ENCODE measurements at places on chromosomes 1 and 21.

GRCh38 chr21:44065428-44065827, 41.8 kb upstream of the PWP2 start:
- no peak for DNase-seq

DNA sequence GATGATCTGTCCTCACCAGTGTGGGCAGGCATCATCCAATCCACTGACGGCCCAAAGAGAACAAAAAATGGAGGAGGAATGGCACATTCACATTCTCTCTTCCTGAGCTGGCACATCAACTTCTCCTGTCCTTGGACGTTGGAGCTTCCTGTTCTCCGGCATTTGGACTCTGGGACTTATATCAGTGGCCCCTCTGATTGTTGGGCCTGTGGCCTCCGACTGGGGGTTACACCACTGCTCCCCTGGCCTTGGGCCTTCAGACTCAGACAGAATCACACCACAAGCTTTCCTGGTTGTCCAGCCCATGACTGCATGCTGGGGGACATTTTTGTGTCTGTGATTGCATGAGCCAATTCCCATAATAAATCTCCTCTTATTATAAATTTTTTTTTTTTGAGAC, 20.1 kb downstream of the IFNLR1 start:
- DNase-seq: no peak

- no peak for DNase-seq
Measured at GRCh38 chr1:84291882-84292655, 9.4 kb upstream of the SAMD13 start.

DNA sequence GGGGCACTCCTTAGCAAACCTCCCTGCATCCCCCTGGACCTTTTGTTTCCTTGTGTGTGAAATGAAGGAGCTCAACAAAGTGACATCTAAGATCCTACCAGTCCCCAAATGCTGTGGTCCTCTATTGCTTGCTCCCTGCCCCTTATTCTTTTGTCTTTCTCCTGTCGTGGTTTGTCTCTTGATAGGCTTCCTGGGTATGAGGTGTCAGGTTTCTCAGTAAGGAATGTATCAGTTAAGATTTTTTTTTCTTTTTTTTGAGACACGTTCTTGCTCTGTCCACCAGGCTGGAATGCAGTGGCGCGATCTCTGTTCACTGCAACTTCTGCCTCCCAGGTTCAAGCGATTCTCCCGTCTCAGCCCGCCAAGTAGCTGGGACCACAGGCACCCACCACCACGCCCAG, 16.8 kb downstream of the CNIH3 start:
- DNase-seq: no peak

DNA sequence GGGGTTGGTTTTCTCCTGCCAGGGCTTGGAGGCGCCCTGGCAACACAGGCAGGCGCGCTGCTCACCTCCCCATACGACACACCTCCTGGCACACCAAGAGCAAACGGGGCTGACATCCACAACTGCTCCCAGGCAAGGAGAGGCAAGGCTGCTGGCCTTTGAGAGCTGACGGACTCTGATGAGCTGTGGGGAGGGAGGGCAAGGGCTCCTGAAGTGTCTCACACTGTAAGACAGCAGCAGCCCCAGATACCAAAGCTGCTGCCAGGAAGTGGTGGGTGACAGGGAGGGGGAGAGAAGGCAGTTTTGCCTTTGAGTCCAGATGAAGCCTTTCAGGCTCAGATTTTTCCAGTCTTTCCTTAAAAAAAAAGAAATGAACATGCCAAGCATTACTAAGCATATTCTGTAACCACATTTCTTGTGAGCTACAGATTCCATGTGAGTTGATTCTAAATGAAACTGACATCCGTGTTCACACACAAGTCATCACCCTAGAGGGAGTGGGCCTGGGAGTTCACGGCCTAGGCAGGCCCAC, 24.3 kb downstream of the PGBD5 start:
- no peak for DNase-seq

DNA sequence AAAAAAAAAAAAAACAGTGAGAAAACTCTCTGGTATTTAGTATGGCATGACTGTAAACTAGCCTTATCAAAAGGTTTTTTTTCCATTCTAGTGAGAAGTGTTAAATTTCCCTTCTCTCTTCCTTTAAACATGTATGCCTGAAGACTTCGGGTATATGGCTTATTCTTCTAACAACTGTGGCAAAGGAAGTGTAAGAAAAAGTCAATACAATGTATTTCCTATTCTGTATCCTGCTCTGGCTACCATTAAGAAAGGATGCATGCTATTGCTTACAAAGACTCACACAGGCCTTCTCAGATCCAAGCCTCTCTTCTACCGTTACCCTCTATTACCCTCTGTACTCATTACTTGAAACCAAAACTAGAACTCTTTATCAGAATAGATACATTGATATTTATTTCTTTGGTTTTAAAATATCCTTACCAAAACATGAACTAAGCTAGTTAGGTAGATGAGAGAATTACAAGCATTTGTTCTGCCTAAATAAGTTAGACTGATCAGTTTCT, 8.4 kb downstream of the CEPT1 start:
- DNase-seq: no peak

DNA sequence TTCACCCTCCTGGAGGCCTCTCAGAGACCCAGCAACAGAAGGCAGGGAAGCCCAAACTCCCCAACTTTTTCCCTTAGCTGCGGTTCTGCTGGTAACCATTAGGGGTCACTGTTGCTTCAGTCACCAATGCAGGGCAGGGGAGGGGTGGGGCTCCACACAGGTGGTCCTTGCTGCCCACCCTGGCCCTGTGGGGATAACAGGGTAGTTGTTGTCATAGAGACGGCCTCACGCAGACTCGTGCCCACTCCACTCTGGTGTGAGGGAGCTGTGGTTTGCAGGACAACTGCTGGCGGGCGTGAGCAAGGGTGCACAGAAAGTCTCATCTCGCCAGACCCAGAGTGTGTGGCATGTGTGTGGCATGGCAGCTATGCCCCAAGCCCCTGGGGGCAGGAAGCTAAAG, 19.9 kb downstream of the INSRR start:
- DNase-seq: peak; percentile 27

DNA sequence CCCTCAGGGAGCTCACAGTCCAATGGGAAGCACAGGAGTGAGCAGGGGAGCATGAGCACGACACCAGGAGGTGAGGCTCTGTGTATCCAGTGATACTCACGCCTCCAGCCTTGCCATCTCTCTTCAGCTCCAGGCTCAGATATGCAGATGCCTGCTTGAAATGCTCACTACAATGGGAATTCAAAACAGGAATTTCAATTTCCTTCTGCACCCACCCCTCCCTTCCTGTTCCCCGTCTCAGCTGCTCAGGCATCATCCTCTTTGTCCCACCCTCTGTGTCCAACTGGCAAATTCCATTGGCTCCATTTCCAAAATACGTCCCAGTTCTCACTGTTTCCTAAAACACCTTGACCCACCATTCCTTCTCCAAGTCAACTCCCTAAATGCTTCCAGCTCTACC, 58.9 kb downstream of the FBXO2 start:
- DNase-seq: no peak

DNA sequence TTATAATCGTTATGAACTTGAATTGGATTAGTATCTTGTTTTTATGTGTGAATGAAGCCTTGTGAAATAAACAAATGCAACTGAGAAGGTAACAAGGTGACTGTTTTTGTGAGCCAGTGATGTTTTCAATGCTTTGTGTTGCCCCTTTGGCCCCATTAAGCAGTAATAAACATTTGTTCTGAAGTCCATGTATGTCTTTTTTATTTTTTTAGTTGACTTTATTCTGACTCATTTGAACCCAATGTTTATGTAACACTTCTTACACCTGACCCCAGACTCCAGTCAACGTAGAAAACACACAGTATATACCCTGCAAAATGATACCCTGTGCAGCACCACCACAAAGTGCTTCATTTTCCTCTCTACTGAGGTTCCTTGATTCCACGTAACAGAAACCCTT, 4.6 kb upstream of the CACYBP start:
- no peak for DNase-seq

GRCh38 chr1:189530162-189530561, 947.5 kb downstream of the BRINP3 start:
- no peak for DNase-seq

- no peak for DNase-seq
Measured at GRCh38 chr1:162036163-162036562, 12.5 kb upstream of the OLFML2B start.

DNA sequence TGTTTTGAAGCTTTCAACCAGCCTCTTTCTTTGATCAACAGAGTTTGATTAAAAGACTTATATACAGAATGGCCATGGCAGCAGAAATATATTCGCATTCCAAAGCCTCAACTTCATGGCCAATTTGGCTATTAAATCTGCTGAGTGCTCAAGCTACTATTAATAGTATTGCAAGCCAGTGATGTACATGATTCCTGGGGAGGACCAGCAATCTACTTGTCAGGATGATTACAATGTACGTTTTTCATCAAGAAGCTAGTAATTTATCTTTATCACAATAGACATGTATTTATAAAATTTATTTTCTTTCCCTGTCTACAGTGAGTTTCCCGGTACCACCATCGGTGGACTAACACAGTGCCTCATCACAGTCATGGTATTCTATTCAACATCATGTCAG, 515.5 kb downstream of the AMY1C start:
- no peak for DNase-seq

DNA sequence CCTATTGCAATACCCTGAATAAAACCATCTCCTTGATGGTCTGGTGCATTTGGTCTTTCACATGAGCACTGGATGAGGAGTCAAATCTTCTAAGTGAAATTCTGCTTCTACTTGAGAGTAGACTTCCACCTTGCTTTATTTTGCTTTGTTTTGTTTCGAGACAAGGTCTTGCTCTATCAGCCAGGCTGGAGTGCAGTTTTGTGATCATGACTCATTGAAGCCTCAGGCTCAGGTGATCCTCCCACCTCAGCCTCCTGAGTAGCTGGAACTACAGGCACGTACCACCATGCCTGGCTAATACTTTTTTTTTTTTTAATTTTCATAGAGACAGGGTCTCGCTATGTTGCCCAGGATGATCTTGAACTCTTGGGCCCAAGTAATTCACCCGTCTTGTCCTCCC, 65.8 kb upstream of the F3 start:
- DNase-seq: no peak

DNA sequence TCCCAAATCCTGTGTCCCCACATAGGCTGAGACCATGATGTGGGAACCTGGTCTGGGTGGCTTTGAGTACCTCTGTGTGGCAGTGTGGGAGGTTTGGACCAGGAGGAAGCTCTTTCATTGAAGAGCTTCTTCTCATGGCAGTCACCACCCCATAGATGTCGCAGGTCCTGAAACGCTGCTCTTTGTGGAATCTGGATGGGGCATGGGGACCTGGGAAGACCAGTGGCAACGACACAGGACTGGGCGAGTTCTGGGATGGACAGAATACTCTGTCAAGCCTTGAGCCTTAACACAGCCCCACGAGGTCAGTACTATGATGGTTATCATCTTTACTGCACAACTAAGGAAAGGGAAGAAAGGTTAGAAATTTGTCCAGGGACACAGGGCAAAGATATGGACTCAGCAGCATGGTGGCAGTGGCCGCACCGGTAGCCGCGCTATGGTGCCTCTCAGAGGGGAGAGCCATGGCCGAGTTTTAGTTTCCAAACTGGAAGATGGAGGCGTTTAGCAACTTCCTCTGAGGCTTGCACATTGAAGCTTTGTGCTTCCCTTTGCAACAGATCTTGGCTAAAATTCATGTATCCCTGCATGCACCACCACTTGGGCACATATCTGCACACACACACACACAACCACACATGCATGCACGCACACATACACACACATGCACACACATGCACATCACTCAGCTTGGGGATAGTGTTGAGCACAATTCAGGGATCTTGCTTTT, 117.7 kb upstream of the C1orf174 start:
- no peak for DNase-seq

DNA sequence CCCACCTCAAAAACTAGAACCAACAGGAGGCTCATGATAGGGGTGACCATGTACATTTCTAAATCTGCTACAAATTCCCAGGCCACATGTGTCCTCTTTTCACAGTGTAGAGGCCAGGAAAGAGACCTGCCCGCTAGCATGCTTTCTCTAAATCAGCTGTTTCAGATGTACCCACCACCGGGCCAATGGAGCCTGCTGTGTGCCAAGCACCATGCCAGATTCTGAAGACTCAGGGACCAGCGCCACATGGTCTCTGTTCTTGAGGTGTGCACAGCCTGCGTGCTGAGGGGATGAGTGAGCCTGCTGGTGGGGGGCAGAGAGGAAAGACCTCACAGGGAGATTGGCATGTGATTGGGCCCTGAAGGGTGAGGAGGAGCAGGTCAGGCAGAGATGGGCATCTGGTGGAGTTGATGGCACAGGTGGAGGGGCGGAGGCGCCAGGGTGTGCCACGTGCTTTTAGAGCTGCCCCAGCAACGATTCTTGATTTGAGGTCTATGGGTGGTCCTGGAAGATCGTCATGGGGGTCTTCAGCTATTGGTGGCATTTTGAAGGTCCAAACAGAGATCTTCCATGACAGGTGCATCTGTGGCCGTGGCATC, 485.1 kb upstream of the VAMP3 start:
- no peak for DNase-seq

DNA sequence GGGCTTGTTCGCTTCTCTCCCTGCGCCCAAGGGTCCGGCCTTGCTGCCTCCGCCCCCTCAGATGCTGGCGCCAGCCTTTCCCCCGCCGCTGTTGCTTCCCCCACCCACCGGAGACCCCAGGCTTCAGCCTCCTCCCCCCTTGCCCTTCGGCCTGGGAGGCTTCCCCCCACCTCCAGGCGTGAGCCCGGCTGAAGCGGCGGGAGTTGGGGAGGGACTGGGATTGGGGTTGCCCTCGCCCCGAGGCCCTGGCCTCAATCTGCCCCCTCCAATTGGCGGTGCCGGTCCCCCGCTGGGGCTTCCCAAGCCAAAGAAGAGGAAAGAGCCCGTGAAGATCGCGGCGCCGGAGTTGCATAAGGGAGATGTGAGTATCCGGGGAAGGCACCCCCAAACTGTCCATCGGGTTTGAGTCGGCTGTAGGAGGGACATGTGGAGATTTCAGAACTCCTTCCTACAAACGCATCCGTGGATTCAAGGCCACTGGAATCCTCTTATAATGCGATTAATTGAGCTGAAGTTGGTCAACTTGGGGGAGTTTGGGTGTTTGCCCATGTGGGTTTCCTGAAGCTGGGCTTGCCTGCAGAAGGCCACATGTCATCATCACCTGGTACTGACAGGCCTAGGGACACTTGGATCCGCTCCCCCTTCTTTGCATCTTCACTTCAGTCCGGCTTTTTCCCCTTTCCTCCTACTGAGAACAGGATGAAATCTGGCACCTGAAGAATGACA, 707 bp downstream of the PRCC start:
- no peak for DNase-seq

DNA sequence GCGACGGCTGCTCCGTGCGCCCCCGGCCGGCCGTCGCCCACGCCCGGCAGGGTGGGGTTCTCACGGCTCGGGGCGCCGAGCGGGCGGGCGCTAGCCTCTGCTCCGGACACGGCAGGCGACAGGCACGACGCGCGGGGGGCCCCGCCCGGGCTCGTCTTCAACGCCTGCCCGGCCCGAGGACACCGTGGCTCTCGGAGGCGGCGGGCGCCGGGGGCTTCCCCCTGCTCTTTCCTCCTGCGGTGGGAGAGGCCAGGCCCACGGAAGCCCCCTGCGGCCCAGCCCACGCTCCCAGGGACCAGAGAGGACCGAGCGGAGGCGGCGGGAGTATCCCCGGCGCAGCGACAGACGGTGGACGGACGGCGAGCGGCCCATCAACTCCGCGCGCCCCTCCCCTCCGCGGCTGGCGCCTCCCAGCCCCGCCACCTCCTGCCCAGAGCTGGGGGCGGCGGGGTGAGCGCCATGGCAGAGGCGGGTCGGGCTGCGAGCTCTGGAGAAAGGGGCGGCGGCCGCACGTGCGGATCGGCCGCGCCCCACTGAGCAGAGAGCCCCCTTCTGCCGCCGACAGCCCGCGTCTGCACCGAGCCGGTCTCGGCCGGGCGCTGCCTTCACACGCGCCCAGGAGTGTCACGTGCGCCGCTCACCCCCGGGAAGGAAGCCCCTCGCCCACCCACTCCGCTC, at the start of the genes SHE and TDRD10:
Gene SHE (minus strand): TSS at position 347 of the 678 bp plus-strand sequence. CDS start 386 bp downstream, outside the sequence.
Gene TDRD10 (plus strand): TSS at position 154 of the 678 bp plus-strand sequence. CDS start 4,685 bp downstream, outside the sequence.
- no peak for DNase-seq
